NB4 (cell line): ENCODE measurements at places on chromosomes 13 and 19.

DNA sequence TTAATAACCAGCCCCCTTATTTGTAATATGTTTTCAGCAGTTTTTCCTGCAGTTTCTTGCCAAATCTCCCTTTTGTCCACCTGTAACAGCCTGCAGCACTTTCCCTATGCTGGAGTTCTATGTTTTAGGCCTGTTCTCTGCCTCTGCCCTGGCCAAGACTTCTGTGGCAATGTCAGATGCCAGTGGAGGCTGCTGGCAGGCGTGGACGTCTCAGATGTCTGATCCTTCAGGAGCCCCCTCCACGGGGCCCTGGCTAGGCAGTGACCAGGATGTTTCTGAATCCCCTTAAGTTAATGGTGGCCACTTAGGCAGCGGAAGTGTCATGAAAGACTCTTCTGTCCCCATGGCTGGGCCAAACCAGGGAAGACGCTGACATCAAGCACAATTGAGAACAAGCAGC, 40.8 kb downstream of the SIPA1L3 start:
- no peak for DNase-seq

GRCh38 chr19:37718304-37718703, 1.3 kb downstream of the ZNF607 start:
- DNase-seq, result peak; percentile 2

DNA sequence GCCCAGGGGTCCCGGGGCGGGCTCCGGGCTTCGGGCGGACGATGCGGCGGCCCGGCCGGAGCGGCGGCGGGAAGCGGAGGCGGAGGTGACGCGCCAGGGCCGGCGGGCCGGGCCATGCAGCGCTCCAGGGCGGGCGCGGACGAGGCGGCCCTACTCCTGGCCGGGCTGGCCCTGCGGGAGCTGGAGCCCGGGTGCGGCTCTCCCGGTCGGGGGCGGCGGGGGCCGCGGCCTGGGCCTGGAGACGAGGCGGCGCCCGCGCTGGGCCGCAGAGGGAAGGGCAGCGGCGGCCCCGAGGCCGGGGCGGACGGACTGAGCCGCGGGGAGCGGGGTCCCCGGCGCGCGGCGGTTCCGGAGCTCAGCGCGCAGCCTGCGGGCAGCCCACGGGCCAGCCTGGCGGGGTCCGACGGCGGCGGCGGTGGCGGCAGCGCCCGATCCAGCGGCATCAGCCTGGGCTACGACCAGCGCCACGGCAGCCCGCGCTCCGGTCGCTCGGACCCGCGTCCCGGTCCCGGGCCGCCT, 362 bp downstream of the WTIP start:
- DNase-seq, result no peak

DNA sequence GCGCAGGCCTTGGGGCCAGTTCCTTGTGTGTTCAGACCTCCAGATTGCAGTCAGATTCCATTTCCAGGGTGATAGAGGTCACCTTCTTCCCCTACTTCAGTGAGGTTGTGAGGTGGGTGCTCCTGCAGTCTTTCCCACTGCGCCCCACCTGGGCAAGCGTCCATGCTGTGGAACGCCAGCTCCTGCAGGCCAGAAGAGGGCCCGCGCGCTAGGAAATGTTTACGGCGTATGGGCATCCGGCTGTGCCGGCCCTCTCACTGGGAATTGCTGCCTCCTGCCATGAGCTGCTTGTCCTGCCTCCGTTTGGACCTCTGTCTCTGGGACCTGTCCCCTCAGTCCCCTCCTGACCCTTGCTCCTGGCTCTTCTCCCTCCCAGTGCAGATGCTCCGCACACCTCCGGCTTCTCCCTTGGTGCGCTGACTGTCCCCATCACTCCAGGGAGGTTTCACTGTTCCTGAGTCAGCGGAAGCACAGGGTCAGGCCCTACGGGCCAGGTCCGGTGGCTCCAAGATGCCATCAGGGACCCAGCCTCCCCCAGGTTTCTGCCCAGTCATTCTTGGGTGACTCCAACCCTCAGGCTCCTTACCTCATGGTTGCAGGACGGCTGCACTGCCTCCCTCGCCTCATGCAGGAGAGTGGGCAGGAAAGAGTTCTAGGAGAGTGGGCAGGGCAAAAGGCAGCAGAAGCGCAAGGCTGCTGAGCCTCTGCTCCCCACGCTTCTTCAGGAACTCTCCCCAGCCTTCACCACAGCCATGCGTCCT, 56.6 kb downstream of the SMARCA4 start:
- DNase-seq, result no peak

DNA sequence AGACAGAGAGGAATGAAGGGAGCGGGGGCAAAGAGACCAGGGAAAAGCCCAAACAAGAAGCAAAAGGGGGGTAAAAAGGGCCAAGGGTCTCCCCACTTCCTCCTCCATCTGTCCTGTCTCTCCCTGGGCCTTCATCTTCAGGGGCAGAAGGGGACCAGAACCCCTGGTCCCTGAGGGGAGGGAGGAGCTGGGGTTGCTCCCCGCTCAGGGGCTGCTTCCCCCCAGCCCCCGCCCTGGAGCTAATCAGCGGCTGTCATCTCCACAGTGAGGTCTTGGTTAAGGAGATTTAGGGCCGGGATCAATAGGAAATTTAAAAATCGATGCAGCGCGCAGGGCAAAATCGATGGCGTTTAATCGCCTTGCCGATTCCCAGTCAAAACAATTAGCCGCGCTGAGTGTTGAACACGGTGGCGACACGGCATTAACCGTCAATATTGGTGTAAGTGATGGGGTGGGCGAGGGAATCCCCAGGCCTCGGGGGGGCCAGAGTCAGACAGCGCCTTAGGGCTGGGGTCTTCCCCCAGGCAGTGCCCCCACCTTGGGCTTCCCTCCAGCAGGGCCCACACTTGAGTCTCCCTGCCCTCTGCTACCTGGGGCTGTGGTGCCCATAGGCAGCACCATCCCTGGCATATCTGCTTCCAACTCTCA, 29.5 kb upstream of the POU2F2 start:
- DNase-seq, result no peak

DNA sequence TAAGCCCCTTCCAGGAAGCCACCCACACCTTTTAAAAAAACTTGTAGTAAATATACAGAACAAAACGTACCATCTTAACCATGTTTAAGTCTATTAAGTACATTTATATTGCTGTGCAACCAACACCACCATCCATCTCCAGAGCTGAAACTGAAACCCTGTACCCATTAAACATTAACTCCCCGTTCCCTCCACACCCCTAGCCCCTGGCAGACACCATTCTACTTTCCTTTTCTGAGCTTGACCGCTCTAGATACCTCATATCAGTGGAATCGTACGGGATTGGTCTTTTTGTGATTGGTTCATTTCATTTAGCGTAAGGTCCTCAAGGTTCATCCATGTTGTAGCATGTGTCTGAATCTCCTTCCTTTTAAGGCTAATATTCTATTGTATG, 13.0 kb upstream of the SPATA13 start:
- no peak for DNase-seq

DNA sequence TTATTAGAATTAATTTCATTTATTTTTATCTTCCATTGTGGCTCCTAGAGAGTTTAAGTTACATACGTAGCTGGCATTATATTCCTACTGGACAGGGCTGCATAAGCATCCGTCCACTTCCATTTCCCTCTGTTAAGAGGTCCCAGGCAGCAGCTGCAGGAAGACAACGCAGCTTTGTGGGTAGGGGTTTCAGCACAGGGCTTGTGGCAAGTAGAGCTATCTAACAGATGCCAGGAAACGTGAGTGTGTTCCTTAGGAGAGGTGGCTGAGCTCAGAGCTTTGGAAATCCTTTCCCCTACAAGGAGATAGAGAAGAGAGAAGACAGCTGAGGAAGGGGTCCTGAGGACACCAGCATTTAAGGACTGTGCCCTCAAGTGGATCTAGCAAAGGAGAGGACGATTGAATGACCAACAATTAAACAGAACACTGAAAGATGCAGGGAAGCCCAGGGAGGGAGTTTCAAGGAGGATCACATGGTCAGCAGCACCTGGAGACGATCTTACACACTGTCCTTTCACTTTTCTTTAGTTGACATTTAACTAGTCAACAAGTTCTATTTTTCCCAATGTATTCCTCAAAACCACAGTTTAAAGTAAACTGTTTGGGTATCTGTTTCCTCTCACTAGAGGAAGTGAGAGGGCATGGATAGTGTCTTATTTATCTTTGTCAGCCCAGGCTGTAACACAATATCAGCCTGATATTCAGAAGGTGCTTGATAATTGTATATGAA, 2.3 kb upstream of the N4BP2L1 start:
- DNase-seq, result no peak

DNA sequence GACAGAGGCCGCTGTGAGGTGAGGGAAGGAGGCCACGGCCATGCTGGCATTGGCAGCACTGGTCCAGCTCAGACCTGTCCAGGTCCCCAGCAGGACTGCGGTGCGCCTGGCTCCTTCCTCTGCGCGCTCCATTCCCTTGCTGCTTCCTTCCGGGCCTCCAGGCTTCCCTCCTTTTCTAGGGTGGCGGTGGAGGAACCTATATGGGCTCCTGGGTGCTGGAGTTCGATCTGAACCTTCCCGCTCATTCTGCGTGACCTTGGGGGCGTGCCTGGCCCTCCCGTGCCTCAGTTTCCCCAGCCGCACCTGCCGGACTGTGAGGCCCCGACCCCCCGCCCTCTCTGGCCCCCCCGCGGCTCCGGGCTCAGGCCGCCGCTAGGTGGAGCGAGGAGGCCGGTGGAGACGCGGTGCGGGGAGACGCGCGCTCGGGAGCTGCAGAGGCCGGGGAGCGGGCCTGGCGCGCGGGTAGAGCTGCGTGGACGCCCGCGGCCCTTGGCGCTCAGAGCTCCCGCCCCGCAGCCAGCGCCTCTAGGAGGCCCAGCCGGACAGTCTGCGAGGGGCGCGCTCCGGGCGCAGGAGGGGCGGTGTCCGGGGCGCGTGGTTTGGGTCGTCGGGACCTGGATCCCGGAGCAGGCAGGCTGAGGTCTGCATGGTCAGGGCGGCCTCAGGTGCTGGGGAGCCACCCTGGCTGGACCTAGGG, 29.9 kb downstream of the EFNA2 start:
- DNase-seq, result peak; percentile 49

DNA sequence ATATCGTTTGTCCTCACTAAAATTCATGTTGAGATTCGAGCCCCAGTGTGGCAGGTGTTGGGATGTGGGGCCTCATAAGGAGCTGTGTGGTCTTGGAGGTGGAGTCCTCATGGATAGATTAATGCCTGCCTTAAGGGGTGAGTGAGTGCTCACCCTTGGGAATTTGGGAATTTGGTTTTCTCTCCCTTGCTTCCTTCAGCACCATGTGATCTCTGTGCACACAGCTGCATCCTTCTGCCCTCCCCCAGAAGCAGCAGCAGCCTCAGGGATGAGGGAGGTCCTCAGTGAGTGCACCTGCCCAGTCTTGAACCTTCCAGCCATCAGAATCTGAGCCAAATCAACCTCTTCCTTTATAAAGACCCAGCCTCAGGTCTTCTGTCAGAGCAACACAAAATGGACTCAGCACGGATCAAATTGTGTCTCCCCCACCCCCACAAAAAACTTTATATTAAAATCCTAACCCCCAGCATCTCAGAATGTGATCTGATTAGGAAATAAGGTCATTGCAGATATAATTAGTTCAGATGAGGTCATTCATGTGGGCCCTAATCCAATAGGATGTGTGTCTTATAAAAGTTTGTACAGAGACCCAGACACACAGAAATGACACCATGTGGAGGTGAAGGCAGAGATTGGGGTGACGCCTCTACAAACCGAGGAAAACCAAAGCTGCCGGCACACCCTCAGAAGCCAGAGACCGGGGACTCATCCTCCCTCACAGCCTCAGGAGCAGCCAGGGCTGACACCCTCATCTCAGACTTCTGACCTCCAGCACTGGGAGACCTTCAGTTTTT, 12.9 kb downstream of the CYTH2 start:
- no peak for DNase-seq

- DNase-seq, result peak; percentile 50
Observed at GRCh38 chr19:11435833-11436313, 438 bp downstream of the PRKCSH start.

DNA sequence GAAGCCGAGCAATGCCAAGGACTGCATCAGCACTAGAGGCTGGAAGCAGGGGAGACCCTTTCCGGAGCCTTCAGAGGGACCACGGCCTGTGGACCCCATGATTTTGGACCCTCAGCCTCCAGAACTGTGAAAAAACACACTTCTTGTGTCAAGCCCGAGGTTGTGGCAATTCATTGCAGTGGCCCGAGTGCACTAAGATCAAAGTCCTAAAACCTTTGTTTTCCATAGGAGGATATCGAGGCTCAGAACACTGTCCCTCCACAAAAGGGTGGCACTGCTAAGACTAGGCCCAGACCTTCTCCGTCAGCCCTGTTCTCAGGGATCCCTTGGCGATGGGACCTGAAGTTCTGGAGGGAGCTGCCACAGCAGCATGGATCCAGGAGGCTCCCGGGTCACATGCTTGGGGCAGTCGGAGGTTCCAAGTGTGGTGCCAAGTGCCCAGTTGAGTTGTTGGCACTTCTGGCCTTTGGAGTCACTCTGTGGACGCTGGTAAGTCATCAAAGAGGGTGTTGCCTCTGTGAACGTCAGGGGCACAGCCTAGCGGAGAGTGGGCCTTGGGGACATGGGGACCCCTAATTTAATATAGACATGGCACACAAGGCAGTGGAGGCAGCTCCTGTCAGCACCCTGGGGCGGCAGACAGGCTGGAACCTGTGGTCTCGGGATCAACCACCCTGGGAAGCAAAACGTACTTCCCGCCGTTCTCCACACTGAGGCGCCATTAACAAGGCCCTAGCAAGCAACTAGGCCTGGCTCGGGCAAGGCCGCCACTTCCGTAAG, 199.2 kb downstream of the COL4A1 start:
- DNase-seq, result peak; percentile 66

GRCh38 chr13:51801631-51802099, 2.3 kb downstream of the DHRS12 start:
- no peak for DNase-seq

DNA sequence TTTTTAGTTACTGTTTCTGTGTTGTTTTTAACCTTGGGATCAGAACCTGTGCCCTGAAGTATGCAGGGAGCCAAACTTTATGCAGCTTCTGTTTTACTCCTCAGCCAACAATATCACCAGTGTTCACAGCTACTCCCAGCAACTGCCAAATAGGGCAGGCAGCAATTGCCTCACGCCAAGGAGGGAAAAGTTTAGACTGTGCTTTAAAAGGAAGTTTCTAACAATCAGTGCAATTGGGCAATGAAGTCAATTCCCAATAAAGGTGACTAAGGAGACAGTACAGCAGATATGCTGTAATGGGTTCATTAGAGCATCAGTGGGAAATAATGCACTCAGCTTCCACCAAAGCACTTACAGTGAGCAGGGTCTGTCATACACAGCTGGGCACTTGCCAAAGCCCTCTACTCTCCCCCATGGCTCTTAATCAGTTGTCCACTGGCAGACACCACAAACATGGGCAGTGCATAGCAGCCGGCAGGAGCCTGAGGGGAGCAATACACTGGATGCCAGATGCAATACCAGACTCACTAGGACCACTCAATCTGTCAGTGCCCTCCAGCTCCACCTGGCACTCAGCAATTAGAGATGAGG, 19.3 kb downstream of the ENOX1 start:
- no peak for DNase-seq

GRCh38 chr13:109879338-109879737, 93.0 kb upstream of the IRS2 start:
- DNase-seq, result no peak
